ENCODE measurements at places on chromosomes 12 and 14.

DNA sequence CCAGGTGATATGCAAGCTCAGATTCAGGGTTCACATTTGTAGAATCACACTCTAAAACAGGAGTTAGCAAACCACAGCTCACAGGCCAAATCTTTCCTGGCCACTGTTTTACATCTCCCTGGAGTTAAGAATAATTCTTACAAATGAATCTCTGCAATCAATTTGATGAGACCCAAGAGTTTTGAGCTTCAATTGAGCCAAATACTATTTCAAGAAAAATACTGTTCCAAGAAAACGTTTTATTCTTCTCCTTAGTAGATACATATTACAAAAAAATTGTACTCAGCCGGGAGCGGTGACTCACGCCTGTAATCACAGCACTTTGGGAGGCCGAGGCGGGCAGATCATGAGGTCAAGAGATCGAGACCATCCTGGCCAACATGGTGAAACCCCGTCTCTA, 2.5 kb downstream of the PTGDR start:
- DNase-seq = peak; percentile 23

DNA sequence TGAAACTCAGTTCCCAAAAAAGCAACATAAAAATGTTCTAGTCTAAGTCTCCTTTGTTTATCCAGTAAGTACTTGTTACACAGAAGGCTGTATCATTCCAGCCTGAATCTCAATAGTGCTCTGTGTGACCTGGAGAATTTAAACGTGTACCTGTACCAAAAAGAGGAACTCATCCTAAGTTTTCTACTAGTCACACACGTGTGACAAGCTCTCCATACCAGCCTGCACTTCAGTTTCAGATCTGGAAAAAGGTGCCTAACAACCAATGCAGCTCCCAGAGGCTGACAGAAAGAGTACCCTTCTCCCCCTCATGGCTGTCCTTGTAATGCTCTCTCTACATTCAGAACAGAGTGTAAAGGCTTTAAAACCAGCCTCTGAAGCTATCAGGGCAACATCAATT, 27.4 kb downstream of the PPM1H start:
- DNase-seq = no peak

DNA sequence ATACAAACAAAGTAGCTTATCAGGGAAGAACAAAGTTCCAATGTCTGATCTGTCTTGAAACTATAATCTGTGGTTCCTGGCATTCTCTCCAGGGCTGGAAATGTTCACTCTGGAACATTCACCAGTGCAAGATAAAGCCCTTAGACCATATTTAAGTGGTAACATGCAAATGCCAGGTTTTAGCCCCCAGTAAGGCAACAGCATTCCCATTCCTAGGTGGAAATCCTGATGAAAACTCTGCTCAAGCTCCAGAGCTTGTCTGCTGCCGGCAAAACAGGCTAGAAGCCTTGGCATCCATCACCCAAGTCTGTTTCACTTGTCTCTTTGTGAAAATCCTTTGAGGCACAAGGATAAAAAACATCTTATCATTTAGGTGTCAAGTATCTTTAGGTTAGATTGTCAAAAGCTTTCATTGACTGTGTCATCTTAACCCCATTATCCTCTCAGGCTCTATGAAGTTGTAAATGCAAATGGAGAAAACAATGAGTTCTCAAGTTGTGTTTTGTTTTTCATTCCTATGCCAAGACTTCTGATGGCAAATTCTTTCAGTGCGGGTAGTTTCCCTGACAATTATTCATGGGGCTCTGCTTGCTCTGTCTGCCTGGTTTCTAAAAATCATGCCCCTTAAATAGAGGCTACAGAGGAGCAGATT, 344.7 kb downstream of the NELL2 start:
- DNase-seq = no peak

DNA sequence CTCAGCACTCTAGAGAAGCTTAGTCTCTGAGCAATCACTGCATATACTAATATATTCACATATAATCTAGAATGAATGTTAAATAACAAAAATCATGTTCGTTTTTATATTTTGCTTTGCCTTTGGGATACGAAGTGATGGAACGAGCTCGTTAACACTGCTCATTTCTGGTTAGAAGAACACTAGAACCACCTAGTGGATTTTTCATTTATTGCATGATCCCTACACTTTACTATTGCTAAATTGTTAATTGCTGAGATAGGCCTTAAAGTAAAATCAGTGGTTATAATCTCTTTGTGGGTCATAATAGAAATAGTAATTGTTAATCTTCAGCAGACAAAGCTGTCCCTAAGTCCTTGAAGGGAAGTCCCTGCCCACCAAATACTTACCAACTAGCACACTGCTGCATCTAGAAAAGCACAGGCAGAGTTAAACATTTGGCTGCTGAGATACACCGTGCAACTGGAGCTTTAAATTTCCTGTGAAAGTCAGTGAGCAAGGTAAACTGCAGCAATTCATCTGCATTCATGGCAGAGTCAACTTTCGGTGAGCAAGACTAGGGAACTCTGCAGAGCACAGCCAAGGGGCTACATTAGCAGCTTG, 353.7 kb downstream of the APAF1 start:
- no peak for DNase-seq

- no peak for DNase-seq
These were observed 301.1 kb downstream of the DUSP6 start for GRCh38 chr12:89051065-89051677.

Measured in ovary (tissue), 10 donors.